ENCODE measurements at places on chromosomes 1 and 21.

DNA sequence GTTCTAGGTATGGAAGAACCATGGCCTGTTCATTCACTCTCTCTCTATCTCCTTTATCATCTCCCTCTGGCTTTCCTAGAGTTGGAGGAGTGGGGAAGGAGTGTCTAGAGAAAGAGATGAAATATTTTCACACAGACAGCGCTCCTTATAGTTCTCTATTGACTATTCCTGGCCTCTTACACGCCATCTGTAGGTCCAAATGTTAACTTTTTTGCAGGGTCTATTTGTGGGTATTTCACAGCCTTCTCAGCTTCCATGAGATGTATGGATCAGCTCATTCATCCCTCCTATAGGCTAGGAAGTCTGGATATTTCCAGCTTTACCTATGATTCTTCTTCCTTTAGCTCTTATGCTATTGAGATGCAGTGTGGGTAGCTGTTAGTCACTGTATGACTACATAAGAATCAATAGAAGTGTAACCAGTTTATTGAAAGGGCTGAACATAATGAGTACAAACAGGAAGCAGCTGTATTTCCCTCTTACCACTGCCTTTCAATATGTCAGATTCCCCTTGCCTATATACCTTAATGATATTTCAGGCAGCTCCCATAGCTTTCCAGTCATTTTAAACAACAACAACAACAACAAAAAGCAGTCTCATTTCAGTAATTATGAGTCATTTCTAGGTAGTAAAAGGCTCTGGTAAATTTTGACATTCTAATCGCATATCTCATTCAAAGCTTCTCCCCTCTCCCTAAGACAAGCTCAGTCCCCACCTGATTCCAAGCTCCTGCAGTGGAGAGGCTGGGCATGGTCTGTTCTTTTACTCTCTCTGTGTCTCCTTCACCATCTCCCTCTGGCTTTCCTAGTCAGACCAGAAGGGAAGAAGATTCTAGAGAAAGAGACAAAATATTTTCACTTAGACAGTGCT is 149.5 kb downstream of the TTLL7 start:
- DNase-seq, result peak; percentile 22

GRCh38 chr1:224274970-224275626 is 54.9 kb downstream of the NVL start:
- DNase-seq, result no peak

DNA sequence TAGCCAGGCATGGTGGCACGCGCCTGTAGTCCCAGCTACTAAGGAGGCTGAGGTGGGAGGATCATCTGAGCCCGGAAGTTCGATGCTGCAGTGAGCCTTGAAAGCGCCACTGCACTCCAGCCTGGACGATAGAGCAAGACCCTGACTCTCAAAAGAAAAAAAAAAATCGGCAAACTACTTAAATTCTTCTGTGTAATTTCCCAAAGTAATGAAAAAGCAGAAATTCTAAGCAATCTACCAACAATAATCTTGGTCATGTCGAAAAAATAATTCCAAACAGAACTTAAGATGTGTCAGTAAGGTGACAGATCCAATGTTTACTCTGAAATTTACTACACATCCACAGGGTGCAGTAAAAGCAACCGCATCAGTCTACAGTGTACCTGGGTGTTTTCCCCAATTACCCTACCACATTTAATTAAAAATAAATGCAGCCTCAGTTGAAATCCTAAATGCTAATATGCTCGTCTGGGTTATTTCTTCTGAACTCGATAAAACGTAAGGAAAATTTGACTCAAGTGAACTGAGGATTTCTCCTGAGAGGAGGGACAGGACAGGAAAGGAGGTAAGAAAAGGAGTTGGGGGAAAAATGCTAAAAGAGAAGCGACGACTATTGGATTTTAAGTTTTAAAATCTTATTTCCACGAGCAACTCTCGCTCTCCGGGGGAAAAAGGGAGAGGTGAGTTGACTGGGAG is 801 bp downstream of the EPRS1 start:
- DNase-seq, result peak; percentile 35

GRCh38 chr1:100267284-100267683 is 1.3 kb downstream of the RTCA start:
- DNase-seq, result no peak

GRCh38 chr1:181396811-181397210 is 86.5 kb upstream of the CACNA1E start:
- DNase-seq, result no peak

DNA sequence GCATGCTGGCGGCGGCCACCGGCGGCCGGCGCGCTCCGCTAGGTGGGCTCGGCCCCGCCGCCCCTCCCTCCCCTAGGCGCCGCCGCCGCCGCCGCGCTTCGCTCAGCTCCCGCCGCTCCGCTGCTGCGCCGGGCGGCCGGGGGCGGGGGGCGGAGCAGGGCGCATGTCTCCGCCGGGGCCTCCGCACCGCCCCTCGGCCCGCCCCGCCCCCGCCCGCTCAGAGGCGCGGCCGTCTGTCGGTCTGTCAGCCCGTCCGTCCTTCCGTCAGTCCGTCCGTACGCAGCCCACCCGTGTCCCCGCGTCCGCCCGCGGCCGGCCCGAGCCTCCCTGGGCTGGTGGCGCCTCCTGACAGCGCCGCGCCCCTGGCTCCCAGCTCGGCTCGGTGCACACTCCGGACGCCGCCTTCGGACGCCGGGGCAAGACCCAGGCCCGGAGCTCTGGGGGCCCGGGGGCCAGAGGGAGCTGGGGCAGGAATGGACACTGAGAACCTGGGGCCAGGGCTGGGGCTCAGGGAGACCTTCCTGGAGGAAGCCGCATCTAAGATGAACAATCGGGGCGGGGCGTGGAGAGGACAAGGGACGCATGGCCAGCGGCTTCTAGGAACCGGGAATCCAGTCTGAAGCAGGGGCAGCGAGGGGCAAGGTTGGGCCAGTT is at the start of gene GPR153:
TSS of gene GPR153 (minus strand) at position 138 of the 654 bp plus-strand sequence. CDS start 6,193 bp downstream, outside the sequence.
- DNase-seq, result peak; percentile 20

GRCh38 chr1:90558754-90559378 is 158.2 kb downstream of the BARHL2 start:
- no peak for DNase-seq

DNA sequence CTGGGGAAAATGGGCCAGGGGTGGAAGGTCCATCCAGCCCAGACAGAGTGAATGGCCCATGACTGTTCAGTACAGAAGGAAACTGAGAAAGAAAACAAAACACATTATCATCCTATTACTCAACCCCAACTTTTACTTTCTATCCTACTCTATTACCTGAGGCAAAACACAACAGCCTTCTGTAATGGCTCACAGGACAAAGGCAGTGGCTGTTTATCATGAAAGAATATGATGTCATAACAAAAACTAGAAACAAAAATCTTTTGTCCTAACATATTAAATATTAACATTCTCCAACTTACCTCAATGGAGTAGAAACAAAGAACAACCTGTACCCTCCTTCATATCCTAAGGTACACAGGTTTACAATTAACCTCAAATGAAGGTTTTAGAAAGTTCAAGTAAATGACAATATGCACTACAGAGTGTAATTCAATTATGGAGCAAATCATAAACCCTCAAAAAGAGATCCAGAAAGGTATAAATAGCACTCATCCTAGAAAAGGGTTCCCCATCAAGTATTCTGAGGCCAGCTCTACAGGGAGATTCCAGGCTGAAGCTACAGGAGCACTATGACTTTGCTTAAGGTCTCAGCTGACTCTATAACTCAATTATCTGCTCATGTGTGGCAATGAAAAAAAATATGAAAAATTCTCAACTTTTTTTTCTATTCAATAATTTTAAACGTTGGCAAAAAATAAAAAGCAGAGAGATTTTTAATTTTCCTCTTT is 15.1 kb downstream of the ELK4 start:
- no peak for DNase-seq

Measured in activated CD4-positive, alpha-beta T cell treated with anti-CD3 and anti-CD28 coated beads, Interleukin-2, Interleukin-4, amounts not matched to agents 100 ng/mL and 50 ng/mL, durations not matched to agents 16 hours and 8 hours (primary cell).